Type B pancreatic cell (in vitro differentiated cells): ENCODE measurements at places on chromosomes 1 and 21.

DNA sequence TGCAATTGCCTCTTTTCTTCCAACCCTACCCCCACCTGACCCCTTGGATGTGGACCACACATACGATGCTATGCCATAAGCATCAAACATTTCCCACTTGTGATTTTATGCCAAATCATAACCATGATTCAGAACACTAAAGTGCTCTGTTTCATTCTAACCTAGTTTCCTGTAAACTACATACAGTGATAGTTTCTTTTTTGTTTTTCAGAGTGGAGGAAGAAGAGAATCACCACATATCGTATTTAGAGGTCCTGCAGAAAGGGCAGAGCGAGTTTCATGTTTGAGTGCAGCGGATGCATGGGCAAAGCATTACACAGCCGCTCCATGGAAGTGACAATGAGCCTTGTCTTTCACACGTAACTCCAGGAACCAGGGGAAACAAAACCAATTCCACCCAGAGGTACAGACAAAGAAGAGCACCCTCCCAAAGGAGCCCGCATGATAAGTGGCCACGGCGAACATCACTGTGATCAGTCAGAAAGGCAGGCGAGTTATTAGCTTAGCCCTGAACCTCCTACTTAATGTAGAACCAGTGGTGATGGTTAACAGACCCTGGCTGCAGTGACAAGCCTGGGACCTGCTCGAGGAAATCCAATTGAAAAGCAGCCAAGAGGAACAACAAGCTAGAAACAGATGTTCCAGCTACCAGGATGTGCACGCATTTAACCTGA lies 64.0 kb upstream of the ZNF281 start:
- no peak for DNase-seq

GRCh38 chr1:3321559-3322449 lies 132.7 kb upstream of the ARHGEF16 start:
- DNase-seq, result no peak

- DNase-seq, result no peak
Observed at GRCh38 chr1:205224736-205225135, 3.0 kb upstream of the TMCC2 start.

- no peak for DNase-seq
Observed at GRCh38 chr1:172756024-172756423, 97.1 kb downstream of the FASLG start.

GRCh38 chr1:88217386-88217785 lies 466.7 kb upstream of the PKN2 start:
- DNase-seq, result no peak

DNA sequence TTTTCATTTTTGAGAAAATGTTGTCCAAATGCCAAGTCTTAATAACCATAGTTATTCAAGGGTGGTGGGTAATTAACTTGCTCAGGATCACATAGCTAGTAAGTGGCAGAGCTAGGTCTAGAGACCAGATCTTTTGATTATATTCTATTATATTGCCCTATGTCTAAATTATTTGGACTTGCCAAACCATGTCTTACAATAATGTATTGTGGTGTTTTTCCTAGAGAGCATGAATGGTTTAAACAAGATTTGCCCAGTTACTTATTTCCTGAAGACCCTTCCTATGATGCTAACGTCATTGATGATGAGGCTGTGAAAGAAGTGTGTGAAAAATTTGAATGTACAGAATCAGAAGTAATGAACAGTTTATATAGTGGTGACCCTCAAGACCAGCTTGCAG lies 58.6 kb downstream of the PRKAA2 start:
- DNase-seq, result no peak

DNA sequence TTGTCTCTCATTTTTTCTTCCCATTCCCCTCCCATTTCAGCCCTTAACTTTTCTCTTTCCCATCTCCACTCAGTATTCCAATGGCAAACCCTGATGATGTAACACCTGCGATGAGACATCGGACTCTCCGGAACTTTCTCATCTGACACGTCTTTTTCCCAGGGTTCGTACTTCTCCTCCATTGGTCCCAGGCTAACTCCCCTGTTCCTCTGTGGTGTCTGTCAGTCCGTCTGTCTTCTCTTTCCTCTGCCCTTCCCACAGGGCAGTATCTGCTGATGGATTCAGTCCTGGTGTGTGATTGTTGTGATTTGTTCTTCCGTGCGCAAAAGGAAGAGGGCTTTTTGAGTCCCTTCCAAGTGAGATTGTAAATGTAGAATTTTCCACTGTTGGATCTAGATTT lies 27.7 kb downstream of the VANGL2 start:
- no peak for DNase-seq

DNA sequence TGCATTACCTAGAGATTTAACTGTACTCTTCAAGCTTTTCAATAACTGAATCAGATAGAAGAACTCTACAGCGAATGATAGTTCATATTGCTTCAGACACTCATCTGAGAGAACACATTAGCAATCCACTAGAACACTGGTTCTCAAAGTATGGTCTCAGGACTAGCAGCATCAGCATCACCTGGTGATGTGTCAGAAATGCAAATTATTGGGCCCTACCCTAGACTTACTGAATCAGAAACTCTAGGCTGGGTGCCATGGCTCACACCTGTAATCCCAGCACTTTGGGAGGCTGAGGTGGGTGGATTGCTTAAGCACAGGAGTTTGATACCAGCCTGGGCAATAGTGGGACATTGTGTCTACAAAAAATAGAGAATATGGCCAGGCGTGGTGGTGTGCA lies 24.9 kb upstream of the GLIS1 start:
- no peak for DNase-seq

- no peak for DNase-seq
Observed at GRCh38 chr1:240014051-240014450, 77.6 kb upstream of the FMN2 start.

DNA sequence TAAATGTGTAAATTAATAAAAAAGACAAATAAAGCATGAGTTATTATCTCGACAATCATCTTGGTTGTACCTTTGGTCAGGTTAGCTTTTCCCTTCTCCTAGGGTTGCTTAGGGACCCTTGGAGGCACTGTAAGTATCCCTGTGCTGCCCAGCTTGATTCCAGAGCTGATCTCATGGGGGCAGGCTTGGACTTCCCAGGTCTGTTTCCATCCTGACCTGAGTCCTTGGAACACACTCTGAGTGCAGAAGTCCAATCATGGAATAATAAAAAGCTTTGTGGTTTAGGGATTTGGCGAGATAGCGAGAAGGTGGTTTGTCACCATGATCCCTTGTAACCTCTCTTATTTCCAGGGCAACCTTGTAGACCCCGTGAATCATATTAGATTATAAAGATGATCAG lies 18.7 kb upstream of the PAPPA2 start:
- DNase-seq, result no peak

DNA sequence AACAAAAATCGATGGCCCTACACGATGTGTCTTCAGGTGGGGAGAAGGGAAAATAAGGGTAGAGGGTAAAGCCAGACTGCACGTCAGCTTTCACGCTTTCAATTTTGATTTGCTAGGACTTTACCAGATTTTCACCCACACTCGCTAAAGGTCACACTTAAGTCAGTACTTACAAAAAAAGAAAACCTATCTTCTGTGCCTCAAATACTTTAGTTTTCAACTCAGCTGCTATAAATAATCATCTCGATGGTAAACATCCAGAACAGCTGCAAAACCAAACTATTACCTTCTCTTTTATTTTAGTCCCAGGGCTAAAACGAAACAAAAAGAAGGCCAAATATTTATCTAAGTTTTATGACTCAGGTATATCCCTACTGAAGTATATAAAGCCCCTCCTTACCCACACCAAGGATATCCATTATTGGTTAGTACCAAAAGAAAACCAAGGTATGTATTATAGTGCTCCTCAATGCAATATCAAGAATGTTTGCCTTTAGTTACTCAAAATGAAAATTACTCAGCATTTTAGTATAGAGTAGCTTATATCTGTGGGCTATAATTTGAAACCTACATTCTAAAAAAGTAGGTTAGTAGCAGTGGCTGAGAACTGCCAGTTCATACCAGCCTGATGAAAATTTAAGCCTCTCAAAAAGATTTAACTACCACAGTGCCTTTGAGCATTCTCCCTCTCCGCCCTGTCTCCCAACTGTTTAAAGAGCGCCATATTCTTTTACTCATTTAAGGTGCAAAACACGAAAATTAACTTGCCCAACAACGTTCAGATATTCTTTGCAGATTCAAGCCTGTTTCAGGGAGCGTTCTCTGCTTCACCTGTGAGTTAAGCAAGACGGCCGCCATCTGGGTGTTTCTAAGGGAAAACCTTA lies 1.5 kb downstream of the CSDE1 start:
- no peak for DNase-seq

GRCh38 chr1:166184897-166185296 lies 18.1 kb upstream of the FAM78B start:
- DNase-seq, result no peak

DNA sequence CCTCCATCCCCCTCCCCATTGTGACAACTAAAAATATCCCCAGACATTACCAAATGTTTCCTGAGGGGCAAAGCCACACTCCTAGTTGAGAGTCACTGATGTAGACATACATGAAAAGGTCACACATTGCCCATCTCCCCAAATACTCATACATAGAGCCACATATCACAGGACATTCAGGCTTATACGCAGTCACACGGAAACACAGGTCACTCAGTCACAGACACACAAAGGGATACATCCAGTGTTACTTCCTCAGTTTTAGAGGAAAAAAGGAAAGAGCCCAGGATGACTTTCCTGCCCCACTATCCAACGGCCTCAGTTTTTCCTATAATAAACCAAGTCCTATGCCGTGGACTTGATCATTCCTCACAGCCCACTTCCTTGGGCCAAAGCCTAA lies 1.9 kb downstream of the SLC39A1 start:
- no peak for DNase-seq

GRCh38 chr1:234971586-234972297 lies 156.9 kb downstream of the TOMM20 start:
- no peak for DNase-seq

DNA sequence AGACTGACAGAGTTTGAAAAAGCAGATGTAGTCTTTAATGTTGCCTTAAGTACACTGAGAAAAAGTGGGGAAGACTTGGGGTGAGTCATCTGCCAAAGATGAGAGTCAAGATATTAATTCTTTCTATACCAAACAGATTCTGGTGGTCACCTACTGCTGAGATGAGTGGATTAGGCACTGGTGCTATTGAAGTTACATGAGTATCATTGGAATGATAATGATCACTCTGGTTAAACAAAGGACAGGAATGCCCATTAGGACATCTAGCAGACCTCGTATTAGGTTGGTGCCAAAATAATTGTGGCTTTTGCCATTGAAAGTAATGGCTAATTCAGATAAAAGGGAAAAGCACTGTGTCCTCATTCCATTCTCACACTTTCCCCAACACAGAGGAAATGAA lies 1588.9 kb downstream of the KCNT2 start:
- DNase-seq, result no peak

- DNase-seq, result no peak
Observed at GRCh38 chr1:51506537-51506936, 12.5 kb downstream of the EPS15 start.

DNA sequence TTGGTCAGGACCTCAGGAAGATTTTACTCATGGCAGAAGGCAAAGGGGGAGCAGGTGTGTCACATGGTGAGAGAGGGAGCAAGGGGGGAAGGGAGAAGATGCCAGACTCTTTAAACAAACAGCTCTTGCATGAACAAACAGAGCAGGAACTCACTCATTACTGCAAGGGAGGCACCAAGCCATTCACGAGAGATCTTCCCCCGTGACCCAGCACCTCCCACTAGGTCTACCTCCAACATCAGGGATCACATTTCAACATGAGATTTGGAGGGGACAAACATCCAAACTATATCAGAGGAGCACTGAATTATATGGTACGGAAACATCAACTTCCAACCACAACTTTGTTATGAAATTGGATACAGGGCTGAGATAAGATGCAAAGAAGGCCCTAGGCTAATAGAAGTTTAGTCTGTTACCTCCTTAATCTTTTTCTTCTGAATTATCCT lies 164.9 kb downstream of the ST6GALNAC3 start:
- DNase-seq, result no peak

- DNase-seq, result no peak
Observed at GRCh38 chr1:24047110-24047477, 64.8 kb downstream of the MYOM3 start.

DNA sequence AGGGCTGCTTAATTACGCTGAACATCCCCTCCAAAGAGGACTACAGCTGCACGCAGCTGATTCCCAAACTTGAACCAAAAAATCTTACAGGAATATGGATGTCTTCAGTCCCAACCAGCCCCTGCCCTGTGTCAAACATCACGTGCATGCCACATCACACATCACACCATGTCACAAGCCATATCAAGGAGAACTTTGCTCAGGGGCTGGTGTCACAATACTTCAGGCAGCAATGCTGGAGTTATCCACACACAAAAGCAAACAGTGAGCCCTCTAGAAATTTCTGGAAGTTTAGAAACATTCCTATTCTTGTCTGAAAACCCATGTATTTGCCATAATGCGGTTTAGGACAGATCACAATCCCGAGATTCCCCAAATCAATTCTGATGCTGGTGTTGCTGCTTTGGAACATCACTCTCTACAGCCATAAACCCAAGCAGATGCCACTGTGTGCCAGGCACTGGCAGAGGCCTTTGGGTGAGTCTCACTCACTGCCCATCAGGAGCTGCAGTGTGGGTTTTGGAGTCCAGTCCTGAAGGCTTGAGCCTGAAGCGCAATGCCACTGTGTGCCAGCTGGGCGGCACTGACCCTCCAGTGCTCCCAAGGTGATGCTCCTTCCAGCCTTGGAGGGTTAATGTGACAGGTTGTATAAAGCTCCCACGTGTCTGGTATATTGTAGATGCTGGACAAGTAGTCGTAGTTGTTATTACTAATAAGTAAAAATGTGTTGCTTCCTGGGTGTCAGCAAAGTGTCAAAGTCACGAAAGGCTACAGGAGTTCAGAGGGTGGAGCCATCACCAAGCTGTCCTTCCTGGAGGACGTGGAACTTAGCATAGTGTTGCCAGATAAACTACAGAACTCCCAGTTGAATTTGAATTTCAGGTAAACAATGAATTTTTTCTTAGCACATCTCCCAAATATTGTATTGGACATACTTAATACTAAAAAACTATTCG lies 20.1 kb upstream of the EFNA1 start:
- DNase-seq, result no peak

- DNase-seq, result no peak
Observed at GRCh38 chr1:232901255-232901654, 49.2 kb upstream of the NTPCR start.

GRCh38 chr21:38758501-38759214 lies 47.1 kb upstream of the ETS2 start:
- DNase-seq, result no peak

DNA sequence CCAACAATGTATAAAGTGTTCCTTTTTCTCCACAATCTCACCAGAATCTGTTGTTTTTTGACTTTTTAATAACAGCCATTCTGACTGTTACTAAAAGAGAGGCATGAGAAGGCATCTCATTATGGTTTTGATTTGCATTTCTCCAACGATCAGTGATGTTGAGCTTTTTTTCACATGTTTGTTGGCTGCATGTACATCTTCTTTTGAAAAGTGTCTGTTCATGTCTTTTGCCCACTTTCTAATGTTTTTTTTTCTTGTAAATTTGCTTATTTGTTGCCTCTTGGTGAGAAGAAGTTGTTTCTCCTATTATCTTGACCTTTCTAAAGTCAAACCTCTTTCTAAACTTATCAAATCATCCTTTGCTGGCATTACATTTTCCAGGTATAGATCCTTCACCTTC lies 80.8 kb downstream of the ACBD6 start:
- DNase-seq, result no peak

- DNase-seq, result no peak
Observed at GRCh38 chr1:27562021-27562420, 41.9 kb downstream of the AHDC1 start.

GRCh38 chr1:10830961-10831668 lies 34.7 kb upstream of the CASZ1 start:
- no peak for DNase-seq

- DNase-seq, result no peak
Observed at GRCh38 chr21:26169061-26169610, 1.4 kb downstream of the APP start.
